ENCODE measurements at places on chromosomes 5 and 9. TPM values are rescaled to one million over a fixed set of nuclear protein-coding genes. Genes with fewer than 3 reads are reported as not detected.
A peak's percentile ranks its signal among the peaks of the same experiment; 100 is the strongest.

MCC gene
- 2.3 TPM for polyA plus RNA-seq

DNA sequence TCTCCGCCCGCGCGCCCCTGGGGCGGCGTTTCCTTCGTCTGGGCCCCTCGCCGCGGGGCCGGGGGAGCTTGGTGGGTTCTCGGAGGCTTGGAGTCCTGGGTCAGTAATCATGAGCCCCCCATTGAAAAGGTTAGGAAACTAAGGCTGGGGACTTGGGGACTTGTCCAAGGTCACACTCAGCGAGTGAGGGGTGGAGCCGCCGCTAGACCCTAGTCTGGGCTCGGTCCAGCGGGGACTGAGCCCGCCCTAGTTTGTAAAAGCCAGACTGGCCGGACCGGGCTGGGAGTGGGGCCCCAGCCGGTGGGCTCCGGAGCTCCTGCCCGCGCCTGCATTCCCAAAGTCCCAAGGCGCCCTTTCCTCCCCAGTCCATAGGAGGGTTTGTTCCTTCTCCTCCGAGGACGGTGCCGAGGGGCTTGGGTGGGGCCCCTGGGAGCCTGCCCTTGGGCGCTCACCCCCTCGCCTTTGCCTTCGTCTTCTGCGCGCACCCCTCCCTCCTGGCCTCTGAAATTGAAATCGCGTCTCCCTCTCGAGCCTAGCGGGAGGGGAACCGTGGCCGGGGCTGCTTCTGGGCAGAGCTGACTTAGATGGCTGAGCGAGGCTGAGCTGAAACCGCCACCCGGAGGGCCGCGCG, 995 bp downstream of the OLFM1 start:
- no peak for DNase-seq

PTAR1 gene
- polyA plus RNA-seq: 20.5 TPM

DNA sequence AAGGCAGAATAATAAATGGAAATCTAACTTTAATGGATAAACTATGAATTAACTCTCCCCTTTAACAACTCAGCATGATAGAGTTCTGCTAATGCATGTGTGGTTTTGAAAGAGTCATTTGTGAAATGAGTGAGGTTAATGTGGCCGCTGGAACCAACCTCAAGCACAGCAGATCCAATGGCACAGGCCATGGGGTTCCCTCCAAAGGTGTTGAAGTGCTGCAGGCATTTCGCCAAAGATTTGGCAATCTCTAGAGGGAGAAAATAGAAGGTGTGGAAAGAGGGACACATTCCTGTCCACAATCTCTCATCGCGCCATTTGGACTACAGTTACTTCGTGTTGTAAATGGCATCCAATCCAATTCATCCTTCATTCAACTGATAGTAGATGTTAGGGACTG, 35.0 kb downstream of the AGXT2 start:
- no peak for DNase-seq

DNA sequence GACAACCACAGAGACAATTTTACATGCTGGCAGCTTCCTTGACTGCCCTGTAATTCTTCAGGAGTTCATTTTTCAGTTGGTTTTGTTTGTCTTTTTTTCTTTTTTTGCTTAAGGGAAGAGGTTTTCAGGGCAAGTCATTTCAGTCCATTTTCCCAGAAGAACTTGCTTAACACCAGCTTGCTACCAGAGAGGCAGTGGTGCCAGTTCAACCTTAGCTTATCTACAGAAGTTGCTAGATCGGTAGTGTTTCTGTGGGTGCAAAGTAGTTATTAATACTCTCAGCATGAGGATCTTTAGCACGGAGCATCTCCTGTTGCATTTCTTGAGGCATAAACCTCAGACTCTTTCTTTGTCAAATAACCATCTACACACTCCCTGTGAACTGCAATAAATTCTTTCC, 1.1 kb downstream of the SPEF2 start:
- DNase-seq: no peak

B4GALT1 gene
- 82.0 TPM for polyA plus RNA-seq

- DNase-seq: no peak
These were observed 75.8 kb upstream of the PCSK5 start for GRCh38 chr9:75814667-75815066.

DNA sequence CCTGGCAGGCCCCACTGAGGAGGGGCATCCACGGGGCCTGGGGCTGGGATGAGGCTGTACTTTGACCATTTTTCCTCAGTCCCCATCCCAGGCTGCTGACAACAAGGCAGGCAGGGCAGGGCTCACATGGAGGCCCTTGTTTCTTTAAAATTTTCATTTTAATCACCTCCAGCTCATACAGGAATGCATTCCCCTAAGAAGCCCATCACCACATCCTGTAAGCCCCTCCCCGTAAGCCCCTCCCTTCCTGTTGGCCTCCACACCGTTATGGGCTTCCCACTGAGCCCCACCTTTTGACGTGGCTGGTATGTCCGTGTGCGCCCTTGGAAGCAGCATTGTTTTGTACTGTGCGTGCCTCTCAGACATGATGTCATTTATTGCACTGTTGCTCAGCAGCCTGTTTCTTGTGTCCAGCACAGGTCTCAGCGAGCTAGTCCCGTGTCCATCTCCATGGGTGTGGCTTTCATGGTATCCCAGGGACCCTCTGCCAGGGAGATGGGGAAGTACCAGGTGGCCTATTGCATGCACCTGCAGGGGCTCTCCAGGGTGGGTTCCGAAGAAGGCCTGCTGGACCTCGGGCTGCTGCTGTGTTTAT, 22.4 kb downstream of the PHF2 start:
- peak; percentile 37 for DNase-seq

PCDHGC4 gene
- 0.49 TPM for polyA plus RNA-seq

DNA sequence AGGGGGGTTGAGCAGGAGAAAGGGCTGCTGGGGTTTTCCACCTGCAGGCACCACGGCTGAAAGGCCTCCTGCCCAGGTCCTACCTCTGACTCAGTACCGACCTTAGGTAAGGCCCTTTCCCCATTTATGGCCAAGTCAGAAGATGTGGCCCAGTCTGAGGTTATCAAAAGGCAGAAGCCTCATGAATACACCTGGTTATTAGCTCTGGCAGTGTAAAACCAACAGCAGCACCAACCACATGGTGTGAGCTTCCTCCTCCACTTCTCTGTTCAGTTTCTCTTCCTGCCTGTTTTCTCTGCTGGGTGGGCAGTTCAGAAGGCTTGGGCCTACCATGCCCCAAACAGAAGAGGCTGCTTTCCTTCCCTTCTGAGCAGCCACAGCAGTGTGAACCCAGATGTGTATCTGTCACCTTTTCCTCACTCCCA, 86.9 kb downstream of the UGCG start:
- DNase-seq: no peak

Data from BJ (cell line).